ENCODE measurements at places on chromosomes 12 and 14. TPM values are rescaled to one million over a fixed set of nuclear protein-coding genes. Genes with fewer than 3 reads are reported as not detected.

Gene ESPL1
- 2.3 TPM for total RNA-seq

Gene ZCRB1
- 22.1 TPM for total RNA-seq

Gene RAD9B
- 0.46 TPM for total RNA-seq

Gene CEP290
- total RNA-seq, result 11.0 TPM

Gene DEGS2
- 0.26 TPM for total RNA-seq

Gene OAS2
- 4.2 TPM for total RNA-seq

Gene PROX2
- total RNA-seq, result not detected

Gene RFX4
- total RNA-seq, result not detected

Gene BBS10
- total RNA-seq, result 21.1 TPM

Gene P2RX7
- total RNA-seq, result 1.3 TPM

Gene PRB2
- total RNA-seq, result not detected

Gene KRT78
- not detected for total RNA-seq

Gene CEP170B
- 19.5 TPM for total RNA-seq

Gene HRK
- 0.07 TPM for total RNA-seq

Gene ERG28
- 5.3 TPM for total RNA-seq

Gene RHEBL1
- total RNA-seq, result 0.59 TPM

Gene IFNG
- total RNA-seq, result not detected

Gene PPFIA2
- 2.6 TPM for total RNA-seq

Gene RNU7-1
- not detected for total RNA-seq

Gene PLEKHD1
- 0.07 TPM for total RNA-seq

Gene MYO1A
- 0.53 TPM for total RNA-seq

Gene ACOT6
- not detected for total RNA-seq

All from smooth muscle cell of the pulmonary artery (primary cell).